ENCODE measurements at places on chromosomes 7 and 10.

DNA sequence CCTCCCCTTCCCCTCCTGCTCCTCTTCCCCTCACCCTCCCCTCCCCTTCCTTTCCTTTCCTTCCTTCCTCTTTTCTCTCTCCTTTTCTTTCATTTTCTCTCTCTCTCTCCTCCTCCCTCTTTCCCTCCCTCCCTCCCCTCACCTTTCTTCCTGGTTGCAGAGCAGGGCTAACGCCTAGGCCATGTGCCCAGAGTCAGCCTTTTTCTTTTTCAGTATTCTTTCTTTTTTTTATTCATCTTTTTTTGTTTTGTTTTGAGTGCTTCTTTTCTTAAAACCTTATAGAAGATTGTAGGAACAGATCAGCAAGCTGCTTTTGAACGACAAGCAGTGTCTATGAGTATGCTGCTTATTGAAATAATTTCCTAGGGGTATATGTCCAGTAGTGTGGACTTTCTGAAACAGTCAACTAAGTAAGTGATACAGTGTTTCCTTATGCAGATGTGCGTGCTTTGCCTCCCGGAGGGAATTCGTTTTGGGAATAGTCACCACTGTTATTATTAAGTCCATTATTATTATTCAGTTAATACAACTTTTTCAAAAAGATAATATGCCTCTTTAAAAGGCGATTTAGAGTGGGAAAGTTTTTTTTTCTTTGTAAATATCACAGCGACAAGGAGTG is 219.2 kb downstream of the CAMK1D start:
- no peak for DNase-seq

DNA sequence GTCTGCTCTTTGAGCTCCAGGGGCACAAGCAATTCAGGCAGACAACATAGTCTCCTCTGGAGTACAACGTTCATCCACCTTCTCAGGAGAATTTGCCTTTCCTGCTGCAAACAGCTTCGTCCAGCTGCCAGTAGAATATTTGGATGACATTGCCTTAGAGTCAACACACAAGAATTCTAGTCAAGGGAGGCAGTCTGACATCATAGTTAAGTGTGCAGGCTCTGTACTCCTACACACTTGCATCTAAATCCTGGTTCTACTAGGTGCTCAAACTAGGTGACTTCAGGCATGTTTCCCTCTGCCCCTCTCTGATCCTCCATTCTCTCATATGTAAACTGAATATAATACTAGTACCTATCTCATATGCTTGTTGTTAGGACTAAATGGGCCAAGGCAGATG is 314.8 kb downstream of the HPSE2 start:
- DNase-seq = no peak

GRCh38 chr10:72511459-72511858 is 114.4 kb downstream of the MICU1 start:
- DNase-seq = no peak

- no peak for DNase-seq
Observed at GRCh38 chr10:97590082-97590747, 694 bp downstream of the C10orf62 start.

- no peak for DNase-seq
Observed at GRCh38 chr10:111933937-111934336, 249.6 kb downstream of the GPAM start.

DNA sequence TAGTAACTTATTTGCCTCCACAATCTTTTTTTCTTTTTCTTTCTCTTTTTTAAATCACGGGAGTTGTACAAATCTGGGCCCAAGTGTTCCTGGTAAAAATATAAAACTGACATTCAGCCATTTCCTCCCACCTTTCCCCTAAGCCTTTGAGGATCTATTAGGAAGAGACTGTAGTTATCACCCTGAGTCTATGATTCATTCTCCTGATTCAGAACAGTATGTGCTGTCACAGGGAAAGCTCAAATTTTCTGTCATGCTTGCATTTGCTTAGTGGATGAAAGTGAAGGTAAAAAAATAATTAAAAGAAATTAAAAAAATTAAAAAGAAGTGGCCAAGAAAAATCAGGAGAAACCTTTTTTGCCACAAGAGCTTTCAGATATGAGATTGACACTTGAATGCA is 71.7 kb downstream of the KIF20B start:
- no peak for DNase-seq

- no peak for DNase-seq
Observed at GRCh38 chr10:74991435-74991834, 120.0 kb upstream of the SAMD8 start.

DNA sequence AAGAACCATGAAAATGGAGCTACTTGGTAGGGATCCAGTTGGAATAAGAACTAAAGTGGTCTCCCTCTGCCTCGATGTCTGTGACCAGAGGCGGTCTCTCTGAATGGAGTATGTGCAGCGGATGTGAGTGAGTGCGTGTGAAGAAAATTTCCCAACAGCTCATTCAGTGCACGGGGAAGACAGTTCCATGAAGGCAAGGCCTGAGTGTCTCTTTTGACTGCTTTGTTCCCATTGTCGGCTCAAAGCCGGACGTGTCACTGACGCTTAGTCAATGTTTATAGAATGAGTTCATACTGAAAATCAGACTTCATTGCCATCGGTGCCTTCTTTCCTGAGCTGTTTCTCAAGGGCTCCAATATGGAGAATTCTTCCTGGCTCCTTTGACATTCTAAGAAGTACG is 55.3 kb upstream of the GRB10 start:
- DNase-seq = no peak

GRCh38 chr7:27723085-27723484 is 16.9 kb upstream of the TAX1BP1 start:
- no peak for DNase-seq

GRCh38 chr10:76130892-76131291 is 699.5 kb downstream of the LRMDA start:
- DNase-seq = no peak
